ENCODE measurements at places on chromosomes 1 and 21.

GRCh38 chr21:26036916-26037315 is 133.7 kb downstream of the APP start:
- DNase-seq: no peak

DNA sequence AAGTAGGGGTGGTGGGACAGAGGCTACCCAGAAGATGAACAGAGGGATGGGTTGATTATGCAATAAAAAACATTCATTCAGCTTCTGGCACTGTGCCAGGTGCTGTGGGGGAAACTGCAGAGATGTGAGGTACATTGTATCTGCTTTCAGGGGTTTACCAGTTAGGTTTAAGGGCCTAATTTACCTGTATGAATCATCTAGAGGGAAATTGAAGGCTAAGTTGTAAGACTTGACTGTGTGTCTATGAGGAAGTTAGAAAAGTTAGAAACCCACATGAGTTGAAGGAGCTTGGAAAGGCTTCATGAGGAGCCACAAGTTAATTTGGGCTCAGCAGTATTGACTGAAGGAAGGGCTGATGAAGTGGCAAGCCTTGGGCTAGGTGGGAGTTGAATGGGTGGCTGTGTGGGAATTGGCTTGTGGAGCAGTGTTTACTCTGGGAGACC is 36.7 kb upstream of the APOBEC4 start:
- DNase-seq: no peak

GRCh38 chr1:239672256-239672655 is 285.9 kb downstream of the CHRM3 start:
- DNase-seq: no peak

GRCh38 chr1:166952002-166952746 is 23.2 kb downstream of the ILDR2 start:
- DNase-seq: no peak

DNA sequence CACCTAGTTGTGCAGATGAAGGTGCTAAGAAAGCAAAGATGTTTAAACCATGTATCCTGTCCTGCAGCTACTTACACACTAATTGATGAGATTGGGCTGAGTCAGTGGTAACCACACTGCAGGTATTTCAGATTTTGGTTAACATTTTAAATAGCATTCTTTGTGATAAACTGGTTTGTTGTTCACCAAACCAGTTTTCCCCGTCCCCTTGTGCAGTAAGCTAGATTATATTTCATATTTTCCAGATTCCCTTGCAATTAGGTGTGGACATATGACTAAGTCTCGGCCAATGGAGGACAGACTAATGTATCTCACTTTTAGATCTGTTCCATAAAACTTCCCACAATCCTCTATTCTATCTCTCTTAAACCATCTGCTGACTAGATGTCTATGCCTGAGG is 320.4 kb downstream of the RWDD3 start:
- no peak for DNase-seq

DNA sequence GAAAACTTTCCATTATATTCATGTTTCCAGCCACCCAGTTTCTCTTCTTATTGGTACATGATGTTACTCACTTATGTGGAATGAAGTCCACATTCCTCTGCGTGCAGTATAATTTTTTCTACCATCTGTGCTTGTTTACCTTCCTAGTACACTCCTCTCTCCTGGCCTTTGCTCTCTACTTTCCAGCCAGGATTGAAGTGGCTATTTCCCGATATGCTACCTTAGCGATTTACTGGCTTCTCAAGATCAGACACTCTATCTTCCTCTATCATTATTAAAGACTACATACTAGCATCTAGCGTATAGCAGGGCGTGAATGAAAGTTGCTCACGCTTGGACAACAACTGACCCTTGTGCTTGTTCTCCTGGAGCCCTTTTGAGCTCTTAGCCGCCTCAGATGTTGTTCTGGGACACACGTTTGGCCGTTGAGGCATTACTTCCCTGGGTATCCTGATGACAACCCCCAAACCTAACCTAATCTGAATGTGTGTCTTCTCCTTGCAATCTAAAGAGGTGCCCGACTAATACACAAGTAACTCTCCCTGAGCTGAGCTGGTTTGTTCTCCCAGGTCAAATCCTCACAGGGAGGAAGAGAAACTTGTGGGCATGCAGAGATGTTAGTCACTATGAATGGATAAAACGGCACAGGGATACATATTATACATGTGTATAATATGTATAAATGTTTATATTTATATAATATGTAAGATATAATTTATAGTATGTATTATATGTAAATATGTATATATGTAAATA is 13.4 kb upstream of the MTARC2 start:
- no peak for DNase-seq

- no peak for DNase-seq
Measured at GRCh38 chr1:85624361-85624760, 43.8 kb downstream of the CCN1 start.

GRCh38 chr1:23931491-23931880 is 18.3 kb upstream of the CNR2 start:
- DNase-seq: no peak

GRCh38 chr1:37123276-37124115 is 89.2 kb upstream of the GRIK3 start:
- DNase-seq: no peak

DNA sequence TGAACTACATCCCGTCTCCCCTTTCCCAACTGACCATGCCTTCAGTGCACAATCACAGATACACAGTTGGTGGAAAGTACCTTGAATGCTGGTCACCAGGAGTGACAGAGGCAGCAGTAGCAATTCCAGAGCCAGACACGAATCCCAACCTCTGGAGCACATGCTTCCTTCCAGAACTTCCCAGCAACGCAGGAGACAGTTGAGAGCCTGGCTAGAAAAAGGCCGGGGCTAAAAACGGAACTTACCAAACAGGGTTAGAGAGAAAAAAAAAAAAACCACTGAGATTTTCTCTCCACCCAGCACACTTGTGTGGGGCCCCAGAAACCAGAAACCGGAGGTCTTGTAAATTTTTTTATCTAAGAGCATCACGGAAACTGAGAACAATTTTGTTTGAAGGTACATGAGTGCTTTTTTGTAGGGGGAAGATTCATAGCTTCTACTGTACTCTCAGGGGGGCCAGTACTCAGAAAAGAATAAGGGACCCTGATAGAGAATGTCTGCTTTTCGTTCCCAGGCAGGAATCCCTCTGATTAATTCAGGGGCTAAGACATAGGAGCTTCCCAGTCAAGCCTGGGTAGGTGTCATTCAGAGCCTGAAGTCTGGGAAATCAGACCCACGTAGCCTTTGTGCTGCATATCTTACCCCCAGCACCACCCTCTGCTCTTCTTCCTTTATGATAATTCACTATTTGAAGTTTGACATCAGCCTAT is at the start of gene CD48:
Gene CD48 (minus strand): TSS at position 221 of the 710 bp plus-strand sequence. CDS start 59 bp downstream, at position 162.
- peak; percentile 15 for DNase-seq

GRCh38 chr1:182236651-182237077 is 154.9 kb downstream of the GLUL start:
- DNase-seq: no peak

GRCh38 chr1:201421041-201421440 is 489 bp downstream of the TNNI1 start:
- DNase-seq: no peak

- no peak for DNase-seq
Measured at GRCh38 chr1:32900371-32900955, 726 bp downstream of the TMEM54 start.

DNA sequence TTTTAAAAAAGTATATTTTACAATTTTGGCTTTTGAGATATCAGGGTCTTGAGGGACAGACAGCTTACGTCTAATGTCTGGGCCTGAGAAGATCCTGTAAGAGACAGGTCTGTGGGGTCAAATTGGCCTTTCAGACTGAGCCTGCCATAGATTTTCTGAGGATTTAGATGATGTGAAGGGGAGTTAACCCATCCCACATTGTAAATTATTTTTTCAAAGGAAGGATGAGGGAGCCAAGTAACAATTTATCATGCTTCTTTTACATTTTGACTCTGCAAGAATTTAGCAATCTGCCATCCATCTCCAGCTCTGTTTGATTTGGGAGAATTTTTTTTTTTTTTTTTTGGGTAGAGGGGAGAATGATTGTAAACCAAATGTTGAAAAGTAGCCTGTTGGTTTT is 160.9 kb downstream of the ROR1 start:
- no peak for DNase-seq

DNA sequence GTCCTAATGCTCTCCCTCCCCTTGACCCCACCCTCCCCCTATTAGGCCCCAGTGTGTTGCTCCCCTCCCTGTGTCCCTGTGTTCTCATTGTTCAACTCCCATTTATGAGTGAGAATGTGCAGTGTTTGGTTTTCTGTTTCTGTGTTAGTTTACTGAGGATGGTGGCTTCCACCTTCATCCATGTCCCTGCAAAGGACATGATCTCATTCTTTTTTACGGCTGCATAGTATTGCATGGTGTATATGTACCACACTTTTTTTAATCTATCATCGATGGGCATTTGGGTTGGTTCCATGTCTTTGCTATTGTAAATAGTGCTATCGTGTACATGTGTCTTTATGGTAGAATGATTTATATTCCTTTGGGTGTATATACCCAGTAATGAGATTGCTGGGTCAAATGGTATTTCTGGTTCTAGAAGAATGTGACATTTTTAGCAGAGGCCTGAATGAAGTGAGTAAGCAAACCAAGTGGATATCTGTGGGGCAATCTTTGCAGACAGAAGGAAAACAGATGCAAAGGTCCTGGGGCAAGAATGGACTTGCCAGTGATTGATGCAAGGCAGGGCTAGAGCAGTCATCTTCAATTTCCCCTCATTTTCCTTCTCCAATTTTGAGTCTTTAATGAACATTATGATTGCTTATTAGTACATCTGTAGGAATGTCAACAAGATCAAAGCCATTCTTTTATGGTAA is 50.2 kb downstream of the UBE4B start:
- DNase-seq: no peak

DNA sequence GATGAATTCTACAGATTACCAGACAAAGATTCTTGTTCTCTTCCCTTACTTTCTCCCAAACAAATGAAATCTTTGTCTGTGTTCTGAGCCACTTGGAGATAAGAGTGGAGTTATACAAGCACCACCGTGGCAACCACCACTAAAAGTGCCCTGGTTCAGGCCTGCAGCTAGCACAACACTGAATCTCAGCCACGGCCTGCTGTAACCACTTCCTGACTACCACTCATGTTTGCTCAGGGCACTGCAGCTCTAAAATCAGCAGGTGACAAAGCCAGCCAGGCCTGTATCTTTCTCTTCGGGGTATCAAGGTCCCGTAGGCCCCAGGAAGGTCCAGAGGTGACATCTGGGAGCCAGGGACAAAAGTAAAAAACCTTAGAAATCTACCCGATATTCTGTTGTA is 3.2 kb upstream of the OR2T6 start:
- no peak for DNase-seq

DNA sequence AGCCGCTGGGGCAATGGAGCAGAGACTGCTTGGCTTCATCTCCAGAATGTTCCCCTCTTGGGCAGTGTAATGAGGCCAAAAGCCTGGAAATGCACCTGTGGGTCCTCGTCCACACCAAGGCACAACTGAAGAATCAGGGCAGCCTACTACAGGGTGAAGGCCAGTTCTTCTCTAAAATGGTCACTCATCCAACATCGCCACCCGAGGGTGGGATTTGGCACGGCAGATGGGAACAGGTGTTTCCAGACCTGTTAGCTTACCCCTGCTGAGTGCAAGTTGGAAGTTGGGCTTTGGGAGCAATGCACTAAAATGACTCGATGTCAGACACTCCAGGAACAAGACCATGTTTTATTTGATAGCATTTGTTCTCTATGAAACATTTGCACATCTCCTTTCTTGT is 543.7 kb downstream of the NPHP4 start:
- no peak for DNase-seq

- no peak for DNase-seq
Measured at GRCh38 chr1:31154000-31154631, 85.6 kb downstream of the NKAIN1 start.

DNA sequence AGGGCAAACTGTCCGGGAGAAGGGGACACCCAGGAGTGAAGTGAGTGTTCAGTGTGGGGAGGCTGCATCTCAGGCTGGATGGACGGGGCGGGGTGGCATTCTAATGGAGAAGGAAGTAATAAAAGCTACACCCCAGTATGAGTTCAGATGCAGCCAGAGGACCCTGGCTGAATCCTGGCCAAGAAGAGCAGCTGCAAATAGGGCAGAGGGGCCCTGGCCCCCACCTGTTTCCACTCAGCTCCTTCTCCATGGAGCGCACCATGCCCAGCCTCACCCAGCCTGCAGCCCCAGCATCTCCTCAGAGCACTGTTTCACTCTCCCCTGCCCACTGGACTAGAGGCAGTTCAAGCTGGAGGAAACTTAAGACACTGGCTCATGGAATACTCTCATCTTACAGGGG is 46.4 kb downstream of the KCND3 start:
- DNase-seq: no peak

DNA sequence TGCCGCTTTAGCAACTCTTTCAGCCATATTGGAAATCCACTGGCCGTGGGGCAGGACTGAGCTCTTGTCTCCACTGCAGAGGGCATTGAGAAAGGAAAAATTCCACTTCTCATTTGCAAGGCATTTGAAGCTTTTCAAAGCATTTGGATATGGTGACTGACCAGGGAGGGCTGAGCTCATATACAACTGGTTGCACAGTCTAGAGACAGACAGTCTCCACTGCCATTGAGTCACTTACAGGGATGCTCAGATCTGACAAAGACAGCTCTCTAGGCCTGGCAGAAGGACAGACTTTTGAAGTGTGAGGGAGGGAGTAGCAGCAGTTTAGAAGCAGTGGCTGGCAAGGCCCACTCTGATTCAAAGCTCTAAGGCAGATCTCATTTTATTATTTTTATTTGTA is 24.2 kb downstream of the NCF2 start:
- no peak for DNase-seq
